ENCODE measurements at places on chromosomes 1 and 21.

DNA sequence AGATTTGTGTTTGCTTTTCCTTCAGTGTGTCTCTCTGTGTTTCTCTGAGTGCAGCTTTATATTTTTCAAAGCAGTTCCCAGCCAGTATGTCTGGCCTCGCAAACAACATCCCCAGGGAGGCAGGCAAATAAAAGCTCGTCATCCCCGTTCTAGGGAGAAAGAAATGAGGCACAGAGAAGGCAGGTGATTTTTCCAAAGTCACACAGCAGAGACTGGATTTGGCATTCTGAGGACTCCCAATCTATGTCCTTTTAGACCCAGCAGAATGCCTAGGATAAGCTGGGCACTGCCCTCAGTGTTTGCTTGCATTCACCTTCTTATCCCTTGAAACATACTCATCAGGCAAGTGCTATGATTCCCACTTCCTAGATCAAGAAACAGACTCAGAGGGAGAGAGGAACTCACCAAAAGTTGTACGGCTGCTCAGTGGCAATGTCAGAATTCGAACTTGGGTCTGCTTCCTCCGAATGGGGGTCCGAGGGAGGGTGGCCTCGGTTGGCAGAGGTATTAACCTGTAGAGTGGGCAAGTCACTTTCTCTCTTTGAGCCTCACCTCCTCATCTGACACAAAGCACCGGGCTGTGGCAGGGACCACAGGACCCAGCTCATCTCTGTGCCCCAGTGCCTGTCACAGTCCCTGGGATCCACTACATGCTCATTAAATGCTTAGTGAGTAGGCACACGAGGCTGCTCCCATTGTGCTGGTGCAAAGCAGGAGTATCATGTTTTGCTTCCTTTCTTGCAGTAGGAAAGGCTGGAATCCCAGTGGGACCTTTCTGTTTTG lies 4.2 kb downstream of the RAP1GAP start:
- no peak for DNase-seq

DNA sequence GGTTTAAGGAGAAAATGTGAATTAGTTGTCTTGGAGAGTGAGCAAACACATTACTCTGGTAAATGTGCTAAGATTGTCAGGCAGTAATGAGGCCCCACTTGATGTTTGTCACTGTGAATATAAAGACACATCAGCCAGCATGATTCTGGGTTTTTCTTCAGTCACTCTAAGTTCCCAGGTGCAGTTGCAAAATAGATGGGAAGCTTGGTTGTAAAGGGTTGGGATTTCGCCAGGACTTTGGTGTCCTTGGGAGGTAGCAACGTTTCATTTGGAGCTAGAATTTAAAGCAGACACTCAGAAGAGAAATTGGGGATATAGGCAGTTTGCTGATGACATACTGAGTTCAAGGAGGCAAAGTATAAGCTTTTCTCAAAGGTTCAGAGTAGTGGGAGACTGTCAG lies 154.3 kb downstream of the MAST2 start:
- no peak for DNase-seq

- DNase-seq, result no peak
Observed at GRCh38 chr1:116738673-116739370, 15.4 kb upstream of the CD2 start.

- DNase-seq, result peak; percentile 92
Observed at GRCh38 chr1:98323906-98324358, 337.6 kb upstream of the SNX7 start.

- DNase-seq, result peak; percentile 88
Observed at GRCh38 chr1:83901547-83902155, 97.3 kb downstream of the TTLL7 start.

- no peak for DNase-seq
Observed at GRCh38 chr1:178541829-178542553, 29.1 kb downstream of the TEX35 start.

All from HFFc6 (cell line).